ENCODE measurements at places on chromosomes 1 and 21. TPM values are rescaled to one million over a fixed set of nuclear protein-coding genes. Genes with fewer than 3 reads are reported as not detected.

DNA sequence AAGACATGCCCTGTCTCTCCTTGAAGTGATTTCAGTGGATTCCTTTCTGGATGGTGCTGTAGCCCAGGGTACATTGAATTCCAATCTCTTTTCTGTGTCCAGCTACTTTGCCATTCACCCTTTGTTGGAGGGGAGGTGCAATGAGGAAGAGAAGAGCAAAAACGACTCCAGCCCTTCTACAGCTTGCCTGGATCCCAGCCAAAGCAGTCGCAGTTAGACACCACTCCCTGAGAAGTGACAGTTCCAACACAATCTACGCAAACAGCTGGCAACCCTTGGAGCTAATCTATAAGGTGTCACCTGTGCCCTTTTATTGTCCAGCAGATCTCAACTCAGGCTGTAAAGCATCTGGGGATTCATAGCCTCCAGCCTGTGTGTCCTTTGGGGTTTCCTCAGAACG, 4.6 kb downstream of the CD244 start:
- H3K4me1 ChIP-seq, result peaks cover 48% of the 10 kb centered on the region
- no peak overlapping the region for H3K4me3 ChIP-seq
- H3K36me3 ChIP-seq, result no peaks in the 10 kb centered on the region

- H3K36me3 ChIP-seq, result no peaks in the 10 kb centered on the region
- H3K27ac ChIP-seq, result no peak overlapping the region
- no peak overlapping the region for H3K4me3 ChIP-seq
- H3K4me1 ChIP-seq, result no peaks in the 10 kb centered on the region
Measured at GRCh38 chr1:41261926-41262618, 20.0 kb upstream of the SCMH1 start.

GRCh38 chr1:173205146-173206051, 1.7 kb downstream of the TNFSF4 start:
- peaks cover 22% of the 10 kb centered on the region for H3K4me1 ChIP-seq
- H3K27ac ChIP-seq, result no peak overlapping the region
- H3K36me3 ChIP-seq, result no peaks in the 10 kb centered on the region
- no peak overlapping the region for H3K4me3 ChIP-seq

- H3K27me3 ChIP-seq, result no peaks in the 10 kb centered on the region
- DNase-seq, result no peak
- H3K36me3 ChIP-seq, result no peaks in the 10 kb centered on the region
- no peak overlapping the region for H3K4me3 ChIP-seq
Measured at GRCh38 chr1:46692811-46693770, 21.4 kb downstream of the TEX38 start.

DNA sequence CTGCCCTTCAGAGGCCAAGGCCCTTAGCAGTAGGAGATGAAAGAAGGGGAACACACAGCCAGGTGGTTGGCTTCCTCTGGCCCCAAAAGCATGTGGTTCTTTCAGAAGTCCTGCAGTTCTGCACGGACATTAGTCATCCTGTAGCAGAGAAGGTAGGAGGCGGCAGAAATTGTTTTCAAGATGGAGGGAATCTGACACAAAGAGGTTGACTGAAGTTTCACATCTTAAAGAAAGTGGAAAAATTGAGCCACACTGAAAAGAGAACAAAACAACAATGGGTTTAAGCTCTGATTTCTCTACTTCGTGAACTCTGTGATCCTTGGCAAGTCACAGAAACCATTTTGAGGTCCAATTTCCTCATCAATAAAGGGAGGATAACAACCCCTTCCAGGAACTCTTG, 125.3 kb upstream of the DNAH14 start:
- no peaks in the 10 kb centered on the region for H3K36me3 ChIP-seq
- no peak for DNase-seq
- H3K4me3 ChIP-seq, result no peak overlapping the region
- no peak overlapping the region for H3K27ac ChIP-seq
- no peaks in the 10 kb centered on the region for H3K4me1 ChIP-seq

GRCh38 chr1:206725109-206725963, 40.6 kb downstream of the MAPKAPK2 start:
- H3K27me3 ChIP-seq, result no peaks in the 10 kb centered on the region
- no peak for DNase-seq
- H3K4me1 ChIP-seq, result peaks cover 28% of the 10 kb centered on the region
- H3K36me3 ChIP-seq, result no peaks in the 10 kb centered on the region
- H3K4me3 ChIP-seq, result no peak overlapping the region

The TEDDM1 gene
- total RNA-seq, result not detected

The DEPDC1 gene
- 0.81 TPM for total RNA-seq

Measured in left lung (tissue), 14 donors.